ENCODE measurements at places on chromosomes 1 and 21. TPM values are rescaled to one million over a fixed set of nuclear protein-coding genes. Genes with fewer than 3 reads are reported as not detected.

Gene GJA5
- 0.29 TPM for total RNA-seq

Gene HMGB4
- total RNA-seq = not detected

Gene LIN28A
- not detected for total RNA-seq

Gene LCE3E
- total RNA-seq = not detected

DNA sequence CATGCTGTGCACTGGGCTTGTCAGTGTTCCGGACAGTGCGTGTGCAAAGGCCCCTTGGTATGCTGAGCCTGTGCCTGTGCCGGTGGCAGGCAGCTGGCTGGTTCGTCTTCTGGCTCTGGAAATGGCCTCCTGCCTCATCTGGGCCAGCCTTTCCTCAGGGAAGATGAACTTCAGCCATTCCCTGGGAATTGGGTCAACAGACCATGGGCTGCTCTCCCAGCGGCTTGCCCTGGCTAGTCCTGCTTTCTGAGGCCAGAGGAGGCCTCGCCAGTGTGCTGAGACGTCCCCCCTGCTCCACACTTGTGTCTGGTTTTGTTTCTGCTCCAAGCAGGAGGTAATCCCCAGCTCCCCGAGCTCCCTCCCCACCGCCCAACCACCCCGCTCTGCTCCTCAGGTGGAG, 32.6 kb upstream of the RD3 start:
- DNase-seq = no peak

- DNase-seq = no peak
These were observed 22.6 kb downstream of the RNU1-3 start for GRCh38 chr1:16644193-16644481.

DNA sequence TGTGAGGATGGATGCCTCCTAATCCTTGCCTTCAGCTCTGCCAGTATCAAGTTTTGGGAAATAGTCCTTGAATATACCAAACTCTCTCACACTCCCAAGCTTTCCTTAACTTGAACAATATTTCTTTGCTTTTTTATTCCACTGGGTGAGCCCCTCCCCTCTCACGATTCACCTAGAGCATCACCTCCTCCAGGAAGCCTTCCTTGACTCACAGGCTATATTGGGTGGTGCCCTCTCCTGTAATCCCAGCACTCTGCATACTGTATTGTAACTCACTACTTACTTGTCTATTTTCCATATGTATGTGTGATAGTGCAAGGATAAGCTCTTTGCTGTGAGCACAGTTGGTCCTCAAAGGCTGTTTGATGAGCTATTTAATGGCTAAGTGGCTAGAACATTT, 114.7 kb downstream of the PLXNA2 start:
- DNase-seq = no peak

Data from kidney epithelial cell (primary cell).